ENCODE measurements at places on chromosomes 2 and 18.

DNA sequence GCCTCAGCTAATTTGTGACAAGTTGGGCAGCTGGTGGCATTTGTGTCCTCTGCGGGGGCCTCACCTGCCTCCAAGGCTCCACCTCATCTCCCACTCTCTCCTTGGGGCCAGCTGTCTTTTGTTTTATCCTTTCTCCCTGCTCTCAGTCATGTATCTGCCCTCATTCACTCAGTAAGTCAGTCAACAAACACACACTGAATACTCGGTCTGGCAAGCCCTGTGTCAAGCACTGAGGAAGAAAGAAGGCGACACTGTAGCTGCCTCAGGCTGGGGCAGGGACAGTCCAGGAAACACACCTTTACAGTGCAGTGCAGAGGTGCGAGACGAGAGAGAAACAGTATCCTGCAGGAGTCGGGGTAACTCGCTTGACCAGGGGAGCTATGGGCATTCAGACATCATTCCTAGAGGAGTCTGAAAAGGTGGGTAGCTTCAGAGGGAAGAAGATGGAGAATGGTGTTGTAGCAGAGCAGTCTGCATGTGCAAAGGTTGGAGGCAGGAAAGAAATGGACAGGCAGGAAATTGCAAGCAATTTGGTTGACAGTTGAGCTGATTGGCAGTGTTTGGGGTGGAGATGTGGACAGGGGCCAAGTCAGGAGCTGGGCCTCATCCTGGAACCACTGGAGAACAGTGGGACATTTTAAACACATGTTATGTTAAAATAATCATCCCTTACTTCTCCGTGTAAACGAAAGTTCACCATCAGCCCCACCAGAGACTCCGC lies 34.9 kb downstream of the SCTR start:
- DNase-seq: no peak

- DNase-seq: no peak
Measured at GRCh38 chr2:64376926-64377325, 77.0 kb upstream of the LGALSL start.

DNA sequence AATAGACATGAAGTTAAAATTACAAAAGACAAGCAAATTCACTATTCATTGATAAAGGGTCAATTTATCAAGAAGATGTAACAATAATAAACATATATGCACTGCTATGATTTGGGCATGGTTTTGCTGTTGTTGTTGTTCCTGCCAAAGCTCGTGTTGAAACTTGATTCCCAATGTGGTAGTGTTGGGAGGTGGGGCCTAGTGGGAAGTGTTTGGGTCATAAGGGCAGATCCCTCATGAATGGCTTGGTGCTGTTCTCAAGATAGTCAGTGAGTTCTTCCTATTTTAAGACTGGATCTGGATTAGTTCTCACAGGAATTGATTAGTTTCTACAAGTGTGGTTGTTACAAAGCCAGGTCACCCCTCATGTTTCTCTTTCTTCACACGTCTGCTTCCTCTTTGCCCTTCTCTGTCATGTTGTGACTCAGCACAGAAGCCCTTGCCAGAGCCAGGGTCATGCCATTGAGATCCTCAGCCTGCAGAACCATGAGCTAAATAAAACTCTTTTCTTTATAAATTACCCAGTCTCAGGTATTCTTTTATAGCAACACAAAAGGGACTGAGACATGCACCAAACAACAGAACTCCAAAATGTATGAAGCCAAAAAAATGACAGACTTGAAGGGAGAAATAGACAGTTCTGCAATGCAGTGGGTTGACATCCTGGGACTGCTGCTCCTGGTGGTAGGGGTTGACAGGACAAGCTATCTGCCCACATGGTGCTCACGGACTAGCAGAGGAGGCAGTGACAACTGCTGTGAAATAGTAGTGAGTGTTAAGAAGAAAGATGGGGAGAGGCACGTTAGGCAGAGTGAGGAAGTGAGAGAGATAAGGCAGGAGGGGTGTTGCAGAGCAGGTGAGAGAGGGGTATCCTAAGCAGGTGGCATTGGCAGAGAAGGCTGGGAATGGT lies 18.6 kb upstream of the SKA1 start:
- no peak for DNase-seq

- DNase-seq: no peak
Measured at GRCh38 chr18:66641056-66641455, 37.2 kb upstream of the CDH19 start.

DNA sequence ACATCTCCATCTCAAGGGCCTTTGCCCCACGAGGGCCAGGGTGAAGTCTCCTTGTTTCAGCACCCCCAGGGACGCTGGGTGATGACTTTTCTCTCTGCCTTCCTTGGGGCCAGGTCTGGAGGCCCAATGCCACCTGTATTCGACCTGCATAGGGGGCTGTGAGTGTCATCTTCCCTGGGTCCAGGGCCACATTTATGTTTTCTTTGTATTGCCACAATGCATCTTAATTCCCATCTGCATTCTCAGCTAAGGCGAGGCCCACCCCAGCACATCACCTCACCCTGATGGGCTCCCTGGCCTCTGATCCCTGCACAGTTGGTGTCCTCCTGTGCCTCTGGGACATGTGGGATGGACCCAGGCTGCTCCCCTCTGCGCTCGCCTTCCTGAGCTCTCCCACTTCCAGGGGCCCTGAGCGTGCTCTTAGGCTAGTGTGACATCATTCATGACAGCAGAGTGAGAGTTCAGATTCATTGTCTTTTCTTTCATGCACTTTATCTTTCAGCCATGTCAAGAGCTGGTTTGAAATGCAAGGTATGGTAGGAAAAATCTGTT lies 122.0 kb upstream of the COPS8 start:
- no peak for DNase-seq

- no peak for DNase-seq
Measured at GRCh38 chr18:62937065-62937464, 221.7 kb downstream of the PHLPP1 start.

DNA sequence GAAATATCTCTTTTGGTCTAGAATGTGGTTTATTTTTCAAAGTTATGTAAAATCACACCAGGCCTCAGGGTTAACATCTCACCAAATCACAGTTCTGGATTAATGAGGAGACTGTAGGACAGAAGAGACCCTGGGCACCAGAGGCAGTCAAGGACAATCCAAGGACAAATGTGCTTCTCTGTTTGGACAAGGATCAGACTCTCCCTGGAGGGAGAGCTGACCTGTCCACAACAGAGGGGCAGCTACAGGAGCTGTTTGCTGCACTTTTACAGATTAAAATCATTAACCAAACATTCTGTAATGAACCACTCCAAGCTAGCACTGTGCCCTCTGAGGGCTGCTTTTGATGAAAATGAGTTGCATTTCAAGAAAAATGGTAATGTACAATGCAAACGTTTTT lies 690.6 kb upstream of the SLC8A1 start:
- DNase-seq: no peak

- DNase-seq: no peak
Measured at GRCh38 chr2:73640511-73640911, 1.7 kb downstream of the NAT8 start.

- no peak for DNase-seq
Measured at GRCh38 chr2:151632993-151633565, 101.2 kb downstream of the NEB start.

GRCh38 chr18:37598396-37598795 lies 32.8 kb upstream of the CELF4 start:
- no peak for DNase-seq

GRCh38 chr2:21195326-21195725 lies 71.6 kb downstream of the TDRD15 start:
- no peak for DNase-seq

DNA sequence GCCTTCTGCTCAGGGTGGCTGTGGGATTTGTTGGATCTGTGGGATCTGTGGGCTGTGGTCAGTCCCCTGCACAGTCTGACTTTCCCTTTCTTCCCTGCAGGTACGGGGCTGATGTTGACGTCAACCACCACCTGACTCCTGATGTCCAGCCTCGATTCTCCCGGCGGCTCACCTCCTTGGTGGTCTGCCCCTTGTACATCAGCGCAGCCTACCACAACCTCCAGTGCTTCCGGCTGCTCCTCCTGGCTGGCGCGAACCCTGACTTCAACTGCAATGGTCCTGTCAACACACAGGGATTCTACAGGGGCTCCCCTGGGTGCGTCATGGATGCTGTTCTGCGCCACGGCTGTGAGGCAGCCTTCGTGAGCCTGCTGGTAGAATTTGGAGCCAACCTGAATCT lies 17.5 kb downstream of the ASB1 start:
- DNase-seq: no peak

- no peak for DNase-seq
Measured at GRCh38 chr2:134706587-134707329, 12.0 kb downstream of the TMEM163 start.

- DNase-seq: no peak
Measured at GRCh38 chr2:40844353-40845277, 392.7 kb upstream of the SLC8A1 start.

DNA sequence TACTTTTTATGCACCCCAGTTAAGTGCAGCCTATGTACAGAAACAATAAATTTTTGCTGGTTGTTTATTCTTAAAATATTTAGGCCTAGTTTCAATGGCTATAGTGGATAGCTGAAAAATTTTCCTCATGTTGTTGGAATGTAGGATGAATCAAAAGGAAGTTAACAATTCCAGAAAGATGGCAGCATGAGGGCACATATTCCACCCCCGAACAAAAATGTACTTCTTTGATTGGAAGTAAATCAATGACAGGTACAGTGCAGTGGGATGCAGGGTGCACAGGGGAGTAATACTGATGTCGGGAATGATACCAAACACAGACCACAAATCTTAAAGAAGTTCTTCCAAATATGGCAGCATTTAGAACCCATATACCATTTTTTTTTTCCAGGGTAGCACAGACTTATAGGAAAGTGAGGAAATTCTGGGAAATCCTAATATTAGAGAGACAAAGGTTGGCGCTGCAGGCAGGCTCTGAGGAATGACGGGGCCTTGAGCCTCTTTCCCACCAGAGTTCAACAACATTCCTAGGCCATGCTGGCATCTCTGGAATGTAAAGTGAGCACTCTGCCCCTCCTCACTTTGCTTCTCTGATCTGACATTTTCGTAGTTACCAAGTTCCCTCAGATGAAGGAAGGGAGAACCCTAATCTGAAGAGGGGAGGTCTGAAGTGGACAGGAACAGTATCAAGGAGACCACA lies 36.6 kb upstream of the IKZF2 start:
- no peak for DNase-seq

GRCh38 chr2:126686286-126686685 lies 30.3 kb downstream of the GYPC start:
- DNase-seq: no peak

DNA sequence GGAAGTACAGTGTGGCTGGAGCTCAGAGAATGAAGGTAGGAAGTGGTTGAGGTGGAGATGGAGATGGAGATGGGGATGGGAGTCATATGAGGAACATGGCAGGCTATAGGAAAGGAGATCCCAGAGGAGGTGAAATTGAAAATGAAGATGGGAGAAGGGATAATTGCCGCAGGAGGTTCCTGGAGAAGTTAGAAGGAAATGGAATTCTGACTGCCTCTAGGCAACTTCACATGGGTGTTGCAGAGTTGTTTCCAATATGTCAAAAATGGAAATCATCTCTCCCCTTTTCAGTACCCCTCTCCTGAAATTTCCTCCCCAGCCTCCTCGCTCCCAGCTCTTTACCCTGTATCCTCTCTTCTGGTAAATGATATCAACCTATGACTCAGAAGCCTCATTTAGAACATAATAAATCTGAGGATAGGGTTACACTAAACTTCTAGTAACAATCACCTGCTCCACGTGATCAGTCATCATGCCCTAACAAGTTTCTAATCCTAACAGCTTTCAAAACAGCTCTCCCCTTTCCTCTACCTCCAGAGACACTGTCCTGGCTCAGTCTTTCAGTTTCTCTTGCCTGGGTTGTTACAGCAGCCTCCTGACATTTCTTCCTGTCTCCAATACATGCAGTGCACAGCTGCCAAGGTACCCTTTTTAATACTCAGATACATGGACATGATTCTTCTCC lies 201.9 kb upstream of the RBMS1 start:
- DNase-seq: no peak

DNA sequence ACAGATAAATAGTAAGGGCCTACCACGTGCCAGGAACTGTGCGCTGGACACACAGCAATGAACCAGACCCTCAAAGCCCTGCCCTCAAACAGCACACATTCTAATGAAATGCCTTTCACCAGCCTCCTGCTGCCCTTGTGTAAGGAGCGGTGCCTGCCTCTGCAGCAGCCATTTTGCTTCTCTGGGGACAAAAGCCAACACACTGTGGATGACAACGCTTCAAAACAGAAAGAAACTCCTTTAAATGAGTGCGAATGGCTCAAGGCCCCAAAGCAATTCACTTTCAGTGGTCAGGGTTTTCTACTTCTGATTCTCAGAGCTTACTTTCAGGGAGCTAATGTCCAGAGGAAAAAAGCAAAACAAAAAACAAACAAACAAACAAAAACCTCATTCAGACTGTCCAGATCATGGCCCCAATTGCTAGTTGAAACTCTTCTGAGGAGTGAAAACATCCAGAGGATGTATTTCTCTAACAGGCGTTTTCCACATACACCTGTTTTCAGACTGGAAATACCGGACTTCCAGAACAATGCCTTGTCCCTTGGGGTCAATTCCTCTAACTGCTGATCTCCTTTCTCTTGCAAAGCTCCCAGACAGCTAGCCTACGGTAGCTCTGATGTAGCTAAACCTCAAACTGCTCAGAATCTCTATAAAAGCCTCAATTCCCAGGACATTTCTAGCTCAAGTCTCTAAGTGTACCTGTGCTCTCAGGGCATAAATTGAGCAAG lies 323.3 kb upstream of the ZNF521 start:
- DNase-seq: no peak

Data from type B pancreatic cell (in vitro differentiated cells).